Stimulated activated CD4-positive, alpha-beta T cell treated with anti-CD3 and anti-CD28 coated beads, TNF-alpha, amount 100 ng/mL, for 1 hour (primary cell): ENCODE measurements at places on chromosomes 16 and 17.

DNA sequence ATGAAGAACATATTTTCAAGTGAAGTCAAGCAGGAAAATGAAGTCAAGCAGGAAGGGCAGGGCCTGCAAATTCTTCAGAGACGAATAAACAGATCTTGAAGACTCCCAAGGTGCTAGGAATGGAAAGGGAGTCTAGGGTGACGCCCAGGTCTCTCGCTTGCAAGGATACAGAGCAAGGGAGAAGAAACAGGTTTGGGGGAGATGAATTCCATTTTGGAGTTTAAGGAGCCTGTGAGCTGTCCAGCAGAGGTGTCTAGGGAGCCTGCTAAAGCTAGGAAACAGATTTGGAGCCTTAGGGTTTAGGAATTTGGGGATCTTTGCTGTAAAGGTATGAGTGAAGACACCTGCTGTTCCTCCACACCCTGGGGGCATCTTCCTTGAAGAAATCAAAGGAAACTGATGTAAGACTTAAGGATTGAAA is 2.0 kb upstream of the UNKL start:
- DNase-seq = no peak

GRCh38 chr17:68910251-68910705 is 44.9 kb downstream of the ABCA8 start:
- no peak for DNase-seq

GRCh38 chr17:75703191-75703590 is 18.1 kb upstream of the ITGB4 start:
- no peak for DNase-seq

GRCh38 chr17:31598921-31599571 is 207.6 kb downstream of the RAB11FIP4 start:
- DNase-seq = no peak

DNA sequence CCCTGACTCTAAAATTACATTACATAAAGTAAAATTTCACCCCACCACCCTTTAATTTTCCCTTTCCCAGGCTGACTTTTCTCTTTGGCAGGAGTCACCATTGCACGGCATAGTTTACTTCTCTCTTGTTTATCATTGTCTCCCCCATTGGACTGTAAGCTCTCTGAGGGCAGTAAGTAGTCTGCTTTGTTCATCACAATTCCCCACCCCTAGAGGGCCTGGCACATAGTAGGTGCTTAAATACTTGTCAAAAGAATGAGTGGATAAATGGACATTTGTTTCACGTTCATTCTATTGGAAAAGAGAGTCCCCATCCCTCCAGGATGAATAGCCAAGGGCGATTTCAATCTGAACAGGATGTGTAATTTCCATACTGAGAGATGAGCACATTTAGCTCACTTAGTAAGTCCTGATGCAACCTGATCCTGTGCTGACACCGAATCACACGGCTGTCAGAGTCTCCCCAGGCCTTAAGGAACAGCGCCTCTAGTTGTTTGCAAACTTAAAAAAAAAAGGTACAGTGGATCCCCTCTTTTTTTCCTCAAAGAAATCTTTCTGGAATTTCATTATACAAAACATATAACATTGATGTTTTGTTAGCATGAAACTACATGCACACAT is 54.0 kb downstream of the AKAP1 start:
- DNase-seq = no peak

DNA sequence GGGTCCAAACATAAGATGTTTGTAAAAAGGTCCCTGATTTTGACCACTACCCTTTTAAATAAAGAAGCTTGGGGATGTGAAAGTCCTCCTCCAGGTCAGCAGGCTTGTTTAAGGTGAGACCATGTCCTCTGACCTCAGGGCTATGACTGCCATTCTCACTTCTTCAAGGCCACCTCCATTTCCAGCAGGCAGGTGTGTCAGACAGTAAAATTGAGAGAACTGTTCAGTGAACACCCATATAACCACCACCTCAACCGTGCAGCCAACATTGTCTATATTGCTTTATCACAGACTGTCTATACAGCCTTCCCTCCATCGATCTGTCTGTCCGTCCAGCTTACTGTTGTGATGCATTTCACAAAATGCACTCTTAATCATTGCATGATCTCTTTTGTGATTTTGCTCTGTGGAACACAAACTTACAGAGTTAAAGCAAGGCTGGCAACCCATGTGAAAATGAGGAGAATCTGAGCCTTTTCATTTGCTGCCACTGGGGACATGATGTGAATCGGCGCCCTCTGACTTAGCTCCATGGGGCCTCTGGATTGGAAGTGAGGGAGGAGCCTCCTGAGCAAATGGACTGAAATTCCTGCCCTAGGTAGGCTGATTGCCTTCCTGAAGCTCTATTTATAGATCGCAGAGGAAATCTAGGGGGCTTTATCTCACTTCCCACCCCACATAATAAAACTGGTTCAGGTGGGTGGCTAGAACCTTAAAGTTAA is 53.8 kb downstream of the ZNRF1 start:
- DNase-seq = no peak

DNA sequence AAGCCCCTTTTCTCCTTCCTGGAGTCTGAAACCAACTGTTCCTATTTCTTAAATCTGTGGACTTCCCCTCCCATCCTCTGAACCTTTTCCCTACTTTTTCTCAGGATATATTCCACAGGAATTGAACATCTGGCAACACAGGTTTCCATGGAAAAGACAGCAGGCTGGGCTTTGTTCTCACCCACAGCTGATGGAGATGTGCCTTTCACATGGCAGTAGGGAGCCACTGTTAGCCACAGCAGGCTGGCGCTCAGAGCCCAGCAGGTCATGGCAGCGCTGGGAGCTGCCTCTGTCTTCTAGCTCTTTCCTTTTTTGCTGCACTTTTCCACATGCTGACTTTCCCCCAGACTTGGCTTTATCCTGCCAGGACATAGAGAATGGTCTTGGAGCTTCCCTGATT is 116.4 kb upstream of the NLRP1 start:
- DNase-seq = no peak

- peak; percentile 22 for DNase-seq
Measured at GRCh38 chr17:77107506-77108433, 33.0 kb upstream of the SEC14L1 start.

DNA sequence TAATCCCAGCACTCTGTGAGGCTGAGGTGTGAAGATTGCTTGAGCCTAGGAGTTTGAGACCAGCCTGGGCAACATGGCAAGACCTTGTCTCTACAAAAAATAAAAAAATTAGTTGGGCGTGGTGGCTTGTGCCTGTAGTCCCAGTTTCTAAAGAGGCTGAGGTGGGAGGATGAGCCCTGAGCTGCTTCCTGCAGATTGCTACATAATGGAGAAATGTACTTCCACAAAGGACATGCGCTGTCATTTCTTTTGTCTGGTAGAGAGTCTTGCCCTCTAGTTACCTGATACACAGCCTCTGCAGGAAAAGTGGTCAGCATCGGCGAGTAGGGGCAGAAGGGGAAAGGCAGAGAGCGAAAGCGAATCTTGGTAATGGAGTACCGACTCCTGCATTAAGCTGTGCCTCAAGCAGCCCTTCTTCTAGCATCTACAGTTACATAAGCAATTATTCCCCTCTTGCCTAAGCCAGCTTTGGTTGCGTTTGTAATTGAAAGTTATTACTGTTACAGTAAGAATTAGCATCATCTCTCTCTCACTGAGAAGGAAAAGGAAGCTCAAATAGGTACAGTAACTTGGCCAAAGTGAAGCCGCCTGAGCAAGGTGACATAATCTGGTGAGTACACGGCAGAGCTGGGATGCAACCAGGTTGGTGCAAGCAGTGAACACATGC is 18.5 kb upstream of the GGA2 start:
- DNase-seq = no peak

GRCh38 chr16:2983706-2984136 is 3.5 kb upstream of the PKMYT1 start:
- no peak for DNase-seq

DNA sequence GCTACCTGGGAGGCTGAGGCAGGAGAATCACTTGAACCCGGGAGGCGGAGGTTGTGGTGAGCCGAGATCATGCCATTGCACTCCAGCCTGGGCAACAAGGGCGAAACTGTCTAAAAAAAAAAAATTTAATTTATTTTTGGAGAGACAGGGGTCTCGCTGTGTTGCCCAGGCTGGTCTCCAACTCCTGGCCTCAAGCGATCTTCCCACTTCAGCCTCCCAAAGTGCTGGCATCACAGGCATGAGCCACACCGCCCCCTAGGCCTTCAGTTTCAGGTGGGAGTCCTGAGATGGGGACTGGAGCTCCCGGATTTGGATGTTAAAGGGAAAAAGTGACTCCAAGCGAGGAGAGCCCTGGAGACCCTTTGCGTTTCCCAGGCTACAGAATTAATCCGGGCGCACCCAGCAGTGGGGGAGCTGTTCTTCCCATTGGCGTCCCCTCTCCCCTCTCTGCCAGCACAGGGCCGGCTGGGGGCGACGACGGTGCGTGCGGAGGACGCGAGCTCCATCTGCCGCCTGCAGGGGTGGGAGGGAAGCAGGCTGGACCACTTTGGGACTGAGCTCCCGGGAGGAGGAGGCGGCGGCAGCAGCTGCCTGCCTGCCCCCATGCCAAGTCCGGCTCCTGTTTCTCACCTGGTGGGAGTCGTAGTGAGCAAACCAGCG is 49.3 kb upstream of the USP7 start:
- no peak for DNase-seq

DNA sequence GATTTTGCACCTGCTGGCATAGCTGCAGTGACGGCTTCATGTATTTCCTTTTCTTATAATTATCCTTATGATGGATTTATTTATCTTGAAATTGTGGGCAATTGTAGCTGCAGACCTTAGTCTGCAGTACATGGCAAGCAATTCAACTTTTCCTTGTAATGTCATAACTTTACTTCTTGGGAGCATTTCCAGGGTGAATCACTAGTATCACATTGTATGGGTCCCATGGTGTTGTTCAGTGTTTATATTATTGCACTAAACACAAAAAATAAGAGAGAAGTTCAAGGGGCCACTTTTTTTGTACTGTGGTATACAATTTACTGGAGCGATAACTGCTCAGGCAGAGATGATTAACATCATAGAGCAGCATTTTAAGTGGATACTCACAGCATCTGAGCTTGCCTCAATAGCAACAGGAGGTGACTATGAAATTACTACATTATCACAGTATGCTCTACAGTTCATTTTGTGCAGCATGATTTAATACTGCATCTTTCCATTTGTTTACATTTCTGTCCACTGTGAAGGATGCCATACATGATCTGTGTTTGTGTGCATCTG is 169.5 kb downstream of the STX8 start:
- no peak for DNase-seq

DNA sequence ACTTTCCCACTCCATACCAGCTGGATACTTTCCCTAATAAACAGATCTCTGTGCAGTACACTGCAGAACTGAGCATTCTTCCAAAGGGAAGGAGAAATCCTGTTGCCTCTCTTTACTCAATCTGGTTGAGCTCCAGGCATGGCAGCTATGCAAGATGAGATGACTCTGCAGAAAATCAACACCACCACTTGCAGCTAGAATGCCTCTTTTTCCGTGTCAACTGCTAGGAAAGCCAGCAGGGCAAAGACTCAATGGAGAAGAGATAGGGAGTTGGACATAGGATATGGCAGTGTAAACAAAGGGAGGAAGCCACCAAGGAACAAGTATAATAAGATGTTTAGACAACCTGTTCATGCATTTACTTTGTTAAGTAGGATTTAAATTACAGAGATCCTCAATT is 40.4 kb upstream of the CORO6 start:
- DNase-seq = no peak

- DNase-seq = no peak
Measured at GRCh38 chr16:80586476-80586875, 45.7 kb downstream of the DYNLRB2 start.

DNA sequence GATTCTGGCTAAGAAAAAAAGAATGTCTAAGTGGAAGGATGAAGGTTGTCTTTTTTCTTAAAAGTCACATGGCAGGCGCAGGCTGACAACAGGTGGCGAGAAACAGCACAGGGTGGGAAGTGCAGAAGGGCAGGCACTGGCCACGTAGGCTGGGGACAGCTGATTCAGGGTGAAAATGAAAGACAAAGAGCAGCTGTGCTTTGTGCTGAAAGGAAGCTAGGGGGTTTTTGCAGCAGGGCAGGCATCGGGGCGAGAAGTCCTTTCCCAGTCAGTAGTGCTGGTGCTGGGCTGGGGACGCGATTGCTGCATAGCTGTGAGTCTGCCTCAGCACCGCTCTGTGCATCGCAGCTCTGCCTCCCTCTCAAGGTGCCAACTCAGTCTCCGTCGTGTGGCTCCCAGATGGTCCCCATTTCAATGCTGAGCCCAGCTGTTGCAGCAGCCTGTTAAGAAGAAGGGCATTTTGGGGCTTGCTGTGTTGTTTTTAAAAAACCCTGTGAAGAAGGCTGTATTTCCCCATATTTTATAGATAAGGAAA is 183.1 kb upstream of the CCL2 start:
- DNase-seq = no peak

GRCh38 chr16:46871597-46871996 is 12.6 kb upstream of the GPT2 start:
- DNase-seq = no peak

- no peak for DNase-seq
Measured at GRCh38 chr17:42674755-42675347, 1.9 kb downstream of the PLEKHH3 start.

GRCh38 chr17:27778183-27778582 is 22.1 kb downstream of the NOS2 start:
- no peak for DNase-seq

GRCh38 chr16:53609536-53609935 is 94.1 kb downstream of the RPGRIP1L start:
- DNase-seq = no peak

DNA sequence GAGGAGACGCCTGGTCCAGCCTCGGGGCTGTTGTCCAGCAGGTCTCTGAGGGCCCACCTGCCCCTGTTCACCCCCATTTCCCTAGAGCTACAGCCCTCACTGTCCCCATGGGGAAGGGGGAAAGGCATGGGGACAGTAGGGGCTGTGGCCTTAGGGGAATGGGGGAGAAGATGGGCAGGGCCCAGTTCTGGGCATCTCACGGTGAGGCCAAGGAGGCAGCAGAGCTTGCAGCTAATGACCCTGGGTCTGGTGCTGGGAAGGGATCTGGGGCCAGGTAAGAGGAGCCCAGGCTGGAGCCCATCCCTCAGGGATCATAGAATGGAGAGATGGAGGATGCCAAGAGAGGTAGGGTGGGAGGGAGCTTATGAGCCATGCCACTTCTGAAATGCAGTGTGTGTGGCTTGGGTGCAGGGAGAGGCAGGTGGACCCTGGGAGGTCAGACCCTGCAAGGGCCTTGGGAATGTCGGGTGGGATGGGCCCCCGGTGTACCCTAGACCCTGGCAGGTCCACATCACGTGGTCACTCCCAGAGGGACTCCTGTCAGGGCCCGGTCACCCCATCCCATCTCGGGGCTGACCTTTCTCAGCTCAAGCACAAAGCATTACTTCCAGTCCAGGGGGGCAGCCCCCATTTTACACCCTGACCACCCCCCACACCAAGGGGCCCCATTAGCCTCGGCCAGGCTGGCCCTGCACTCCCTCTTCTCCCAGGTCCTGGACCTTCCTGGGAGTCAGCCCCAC is 35.9 kb upstream of the KSR1 start:
- DNase-seq = no peak
